CD4-positive, alpha-beta T cell treated with Interleukin-21 for 1 hour (primary cell): ENCODE measurements at places on chromosomes 5 and 9.

DNA sequence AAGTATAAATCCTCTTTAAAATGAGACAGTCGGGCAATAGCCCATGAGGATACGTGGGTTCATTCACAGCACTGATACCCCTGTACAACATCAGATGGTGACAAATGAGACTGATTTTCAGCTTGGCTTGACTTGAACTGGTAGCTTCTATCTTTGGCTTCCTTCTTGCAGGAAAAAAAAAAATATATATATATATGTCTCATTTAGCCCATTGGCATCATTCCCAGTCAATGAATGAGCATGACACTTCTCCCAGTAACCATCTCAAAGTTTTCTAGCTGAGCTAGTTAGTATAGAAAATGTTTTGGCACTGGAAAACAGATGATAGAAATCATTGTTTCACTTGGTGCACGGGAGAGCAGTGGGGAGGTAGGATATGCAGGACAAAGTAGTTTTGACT lies 222.5 kb upstream of the TAS2R1 start:
- no peak for DNase-seq

- no peak for DNase-seq
These were observed 1.7 kb downstream of the DENND4C start for GRCh38 chr9:19231904-19232822.

DNA sequence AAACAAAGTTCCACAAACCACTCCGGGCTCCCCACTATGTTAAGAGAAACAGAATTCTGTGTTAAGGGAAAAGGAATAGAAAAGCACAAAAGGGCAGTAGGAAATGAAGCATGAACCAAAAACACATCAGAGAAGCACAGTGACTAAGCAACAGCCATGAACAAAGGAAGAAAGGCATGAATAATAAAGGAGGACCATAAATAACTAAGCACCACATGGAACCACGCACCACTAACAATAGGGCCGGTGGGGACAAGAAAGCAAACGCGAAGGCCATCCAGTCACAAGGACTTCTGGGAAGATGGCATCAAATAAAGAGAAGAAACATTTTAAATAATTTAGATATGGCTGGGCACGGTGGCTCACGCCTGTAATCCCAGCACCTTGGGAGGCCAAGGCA lies 18.0 kb downstream of the PRUNE2 start:
- DNase-seq, result no peak

DNA sequence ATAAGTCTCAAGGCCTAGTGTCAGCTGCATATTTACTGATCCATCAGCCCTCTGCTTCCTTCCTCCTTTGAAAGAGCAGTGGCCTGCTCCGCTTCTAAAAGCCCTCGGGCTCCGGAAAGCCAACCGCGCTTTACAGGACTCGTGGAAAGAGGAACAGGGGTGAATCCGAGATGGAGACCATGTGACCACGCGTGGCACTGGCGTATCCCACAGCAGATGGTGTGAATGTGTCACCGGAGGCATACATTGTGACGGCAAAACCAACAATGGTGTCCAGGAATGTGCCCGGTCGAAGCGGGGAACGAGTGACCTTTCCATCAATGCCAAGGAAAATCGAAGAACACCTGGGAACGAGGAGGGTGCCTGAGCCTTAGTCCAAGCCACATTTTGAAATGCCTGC lies 484.6 kb downstream of the SPATA31A7 start:
- no peak for DNase-seq

GRCh38 chr5:80755626-80756025 lies 100.8 kb upstream of the DHFR start:
- peak; percentile 75 for DNase-seq

DNA sequence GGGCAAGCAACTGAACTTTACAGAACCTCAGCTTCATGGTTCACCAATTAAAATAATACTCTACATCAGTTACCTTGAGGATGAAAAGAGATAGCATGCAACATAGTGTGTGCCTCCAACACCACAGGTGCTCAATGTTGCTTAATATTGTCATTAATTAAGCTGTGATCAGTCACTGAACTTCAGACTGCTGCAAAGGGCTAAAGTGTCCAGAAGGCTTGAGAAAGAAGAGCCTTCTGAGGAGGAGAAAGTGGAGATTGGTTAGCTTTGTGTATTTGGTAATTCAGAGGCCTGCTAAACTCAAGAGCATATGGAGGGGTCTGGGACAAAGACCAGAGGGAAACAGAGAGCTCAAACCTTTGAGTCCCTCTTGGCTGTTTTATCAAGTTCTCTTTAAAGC lies 66.3 kb upstream of the SELENOP start:
- no peak for DNase-seq

DNA sequence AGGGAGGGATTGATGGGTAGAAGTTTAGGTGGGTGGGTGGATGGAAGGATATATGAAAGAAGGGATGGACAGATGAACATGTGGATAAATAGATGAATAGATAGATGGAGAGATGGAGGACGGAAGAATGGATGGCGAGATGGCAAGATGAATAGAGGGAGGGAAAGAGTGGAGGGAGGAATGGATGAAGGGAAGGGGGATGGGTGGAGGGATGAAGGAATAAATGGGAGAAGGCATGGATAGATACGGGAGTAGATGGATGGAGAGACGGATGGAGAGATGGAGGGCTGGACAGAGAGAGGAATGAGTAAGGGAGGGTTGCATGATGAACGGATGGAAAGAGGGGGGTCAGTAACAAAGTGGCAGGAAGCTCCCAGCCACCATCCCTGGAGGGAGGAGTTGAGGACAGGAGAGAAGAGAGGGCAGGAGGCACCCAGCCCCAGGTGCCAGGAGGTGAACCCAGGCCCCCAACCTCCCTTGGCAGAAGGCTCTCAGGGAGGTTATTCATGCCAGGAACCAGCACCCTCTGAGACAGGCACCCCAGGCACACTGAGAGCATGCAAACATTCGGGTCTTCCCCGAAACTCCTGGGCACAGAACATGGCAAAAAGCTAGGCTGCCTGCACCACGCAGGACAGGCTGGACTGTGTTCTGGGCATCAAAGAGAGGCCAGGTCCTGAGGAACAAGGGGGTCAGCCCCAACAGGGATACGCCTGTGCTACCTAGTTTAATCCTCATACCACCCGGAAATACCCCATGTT lies 9.1 kb downstream of the SARDH start:
- no peak for DNase-seq

GRCh38 chr9:133139246-133140173 lies 18.5 kb upstream of the RALGDS start:
- DNase-seq, result no peak

GRCh38 chr5:150129813-150130492 lies 25.7 kb downstream of the PDGFRB start:
- DNase-seq, result peak; percentile 40

- DNase-seq, result no peak
These were observed 97.3 kb upstream of the PANK3 start for GRCh38 chr5:168676501-168676900.

GRCh38 chr9:15873573-15874177 lies 320.8 kb downstream of the CCDC171 start:
- DNase-seq, result peak; percentile 8
